Stimulated activated CD8-positive, alpha-beta memory T cell treated with anti-CD3 and anti-CD28 coated beads, Interleukin-2, amount 100 ng/mL, for 48 hours (primary cell): ENCODE measurements at places on chromosomes 6 and 20.

GRCh38 chr6:1525364-1526038 lies 84.2 kb upstream of the FOXC1 start:
- DNase-seq = no peak

- DNase-seq = no peak
Observed at GRCh38 chr6:3088446-3088845, 20.2 kb downstream of the RIPK1 start.

DNA sequence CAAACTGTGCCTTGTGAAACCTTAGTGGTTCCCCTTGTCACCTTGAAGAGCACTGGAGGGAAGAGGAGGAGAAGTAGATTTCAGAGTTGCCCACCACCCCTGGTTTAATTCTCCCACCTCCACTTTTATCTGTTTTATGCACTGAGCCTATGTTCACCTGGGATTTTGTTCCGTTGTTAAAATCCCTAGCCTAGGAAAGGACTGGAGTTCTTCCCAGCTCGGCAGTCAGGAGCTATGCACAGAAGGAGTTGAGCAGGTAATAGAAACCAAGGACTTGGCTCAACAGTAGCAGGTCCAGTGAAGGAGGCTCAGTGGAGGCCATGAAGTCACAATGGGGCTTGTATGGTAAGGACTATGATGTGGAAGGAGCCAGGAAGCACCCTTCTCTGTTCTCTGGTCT lies 290.3 kb upstream of the PRND start:
- no peak for DNase-seq

DNA sequence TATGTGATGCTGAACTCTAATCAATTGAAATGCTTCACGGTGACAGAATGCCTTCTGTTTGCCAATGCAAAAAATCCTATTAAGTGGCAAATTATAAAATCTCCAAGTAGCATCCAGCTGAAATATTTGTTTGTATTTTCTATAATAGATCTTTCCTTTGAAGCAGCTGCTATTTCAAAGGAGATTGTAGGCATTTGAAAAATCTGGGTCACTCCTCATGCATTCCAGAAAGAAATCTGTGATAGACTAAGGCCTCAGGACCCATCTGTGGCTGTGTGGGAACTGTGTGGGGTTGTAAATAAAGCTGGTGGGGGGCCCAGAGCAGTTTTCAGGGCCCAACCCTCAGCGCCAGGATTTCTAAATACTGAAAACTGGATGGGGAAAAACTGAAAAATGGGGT lies 216.9 kb upstream of the ARG1 start:
- DNase-seq = no peak

DNA sequence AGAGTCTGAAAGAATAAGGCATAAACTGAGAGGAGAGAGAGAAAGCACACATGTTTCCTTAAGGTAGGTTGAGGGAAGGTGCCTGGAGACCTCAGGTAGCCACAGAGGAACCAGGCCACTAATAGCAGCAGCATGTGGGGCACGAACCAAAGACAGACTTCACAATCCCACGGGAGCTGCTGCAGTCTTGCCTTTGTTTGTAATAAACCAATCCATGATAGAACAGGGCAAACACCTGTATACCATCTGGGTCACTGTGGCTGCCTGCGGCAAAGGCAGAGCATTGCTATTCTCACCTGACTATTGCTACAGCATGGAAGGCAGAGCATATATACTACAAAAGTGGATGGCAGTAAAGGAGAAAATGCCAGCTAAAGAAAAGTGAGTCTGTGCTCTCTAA lies 36.3 kb downstream of the HEBP2 start:
- no peak for DNase-seq
